ENCODE measurements at places on chromosomes 12 and 14. TPM values are rescaled to one million over a fixed set of nuclear protein-coding genes. Genes with fewer than 3 reads are reported as not detected.

DNA sequence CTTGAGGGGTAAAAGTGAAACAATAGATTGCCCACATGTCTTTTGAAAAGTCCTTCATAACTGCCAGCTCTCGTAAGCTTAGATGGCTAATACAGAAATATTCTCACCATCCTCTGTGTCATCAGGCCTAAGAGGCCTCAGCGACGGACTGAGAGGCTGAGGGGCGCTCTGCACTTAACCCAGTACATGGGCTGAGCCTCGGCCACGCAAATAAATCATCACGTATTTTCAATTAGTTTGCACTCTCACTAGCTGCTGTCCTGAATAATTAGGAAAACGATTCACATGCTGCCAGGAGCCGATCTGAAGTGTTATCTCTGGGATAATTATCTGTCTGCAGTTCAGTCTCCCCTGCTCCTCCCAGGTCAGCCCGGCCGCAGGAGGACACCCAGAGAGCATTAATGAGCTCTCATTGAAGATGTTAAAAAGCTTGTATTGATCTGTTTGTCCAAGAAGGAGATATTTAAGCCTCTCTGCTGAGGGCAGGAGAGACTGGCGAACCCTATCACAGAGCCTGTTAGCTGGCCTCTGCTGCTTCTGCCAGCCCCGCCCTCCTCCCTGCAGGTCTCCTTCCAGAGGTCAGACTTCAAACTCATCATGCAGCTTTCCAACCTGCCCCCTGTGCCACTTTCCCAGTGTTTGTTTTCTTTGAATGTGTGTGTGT is 1051.3 kb downstream of the VRK1 start:
- no peak for DNase-seq

- no peak for DNase-seq
Measured at GRCh38 chr14:26213846-26214575, 383.8 kb downstream of the NOVA1 start.

DNA sequence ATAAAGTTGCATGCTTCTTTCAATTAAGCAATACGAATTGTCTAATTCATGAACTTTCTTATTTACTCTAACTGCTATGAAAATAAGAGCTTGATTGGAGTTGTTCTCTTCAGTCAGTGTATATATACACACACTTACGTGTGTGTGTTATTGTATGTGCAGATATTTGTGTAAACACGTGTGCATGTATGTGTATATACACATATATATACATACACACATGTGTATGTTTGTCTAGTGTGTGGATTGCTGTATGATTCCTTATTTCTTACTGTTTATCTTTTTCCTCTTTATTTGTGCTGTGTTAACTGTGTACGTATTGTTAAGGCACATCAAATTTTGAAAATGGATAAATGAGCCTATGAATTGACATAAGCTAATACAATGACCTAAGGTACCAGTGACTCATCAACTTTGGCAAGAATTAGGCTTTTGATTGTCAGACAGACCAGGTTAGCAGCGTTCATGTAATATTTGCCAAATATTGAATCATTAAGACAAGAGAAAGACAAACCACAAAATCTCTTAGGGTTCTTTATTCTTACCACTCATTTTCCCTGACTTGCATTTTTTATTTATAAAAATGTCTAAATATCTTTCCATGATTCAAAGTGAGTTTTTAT is 423.9 kb downstream of the SOX5 start:
- no peak for DNase-seq

- no peak for DNase-seq
Measured at GRCh38 chr14:73613419-73613963, 1.2 kb downstream of the ACOT6 start.

- DNase-seq = no peak
Measured at GRCh38 chr12:127726671-127727315, 540.2 kb upstream of the TMEM132C start.

DNA sequence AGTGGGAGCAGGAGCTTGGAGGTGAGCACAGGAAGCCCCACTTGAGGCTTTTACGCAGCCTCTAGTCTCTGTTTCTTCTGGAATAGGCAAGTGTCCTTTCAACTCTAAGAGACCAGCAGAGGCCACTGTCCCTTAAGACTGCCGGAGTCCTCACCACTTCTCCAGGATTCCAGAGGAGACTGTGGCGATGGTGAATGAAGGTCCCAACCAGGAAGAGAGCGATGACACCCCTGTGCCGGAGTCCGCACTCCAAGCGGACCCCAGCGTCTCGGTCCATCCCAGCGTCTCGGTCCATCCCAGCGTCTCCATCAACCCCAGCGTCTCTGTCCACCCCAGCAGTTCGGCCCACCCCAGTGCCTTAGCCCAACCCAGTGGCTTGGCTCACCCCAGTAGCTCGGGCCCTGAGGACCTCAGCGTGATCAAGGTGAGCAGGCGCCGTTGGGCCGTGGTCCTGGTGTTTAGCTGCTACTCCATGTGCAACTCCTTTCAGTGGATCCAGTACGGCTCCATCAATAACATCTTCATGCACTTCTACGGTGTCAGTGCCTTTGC is 442 bp downstream of the FLVCR2 start:
- DNase-seq = peak; percentile 65

- DNase-seq = no peak
Measured at GRCh38 chr12:18239526-18239925, 21.8 kb upstream of the PIK3C2G start.

DNA sequence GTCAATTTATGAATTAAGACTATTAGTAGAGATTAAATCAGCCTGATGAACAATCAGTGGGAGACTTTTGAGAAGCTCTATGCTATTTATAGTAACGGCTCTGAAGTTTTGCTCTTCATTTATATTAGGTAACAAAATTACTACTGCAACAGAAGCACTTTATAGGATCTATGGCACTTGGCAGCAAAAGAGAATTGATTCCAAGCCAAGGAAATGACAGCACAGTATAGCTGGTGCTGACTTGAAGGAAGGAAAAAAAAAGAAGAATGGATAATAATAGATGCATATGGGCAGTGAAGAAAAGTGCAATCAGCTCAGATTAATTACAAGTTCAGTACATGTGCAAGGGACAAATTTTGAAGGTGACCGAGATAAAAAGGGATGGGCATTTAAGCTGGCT is 228.2 kb upstream of the PPFIA2 start:
- no peak for DNase-seq

DNA sequence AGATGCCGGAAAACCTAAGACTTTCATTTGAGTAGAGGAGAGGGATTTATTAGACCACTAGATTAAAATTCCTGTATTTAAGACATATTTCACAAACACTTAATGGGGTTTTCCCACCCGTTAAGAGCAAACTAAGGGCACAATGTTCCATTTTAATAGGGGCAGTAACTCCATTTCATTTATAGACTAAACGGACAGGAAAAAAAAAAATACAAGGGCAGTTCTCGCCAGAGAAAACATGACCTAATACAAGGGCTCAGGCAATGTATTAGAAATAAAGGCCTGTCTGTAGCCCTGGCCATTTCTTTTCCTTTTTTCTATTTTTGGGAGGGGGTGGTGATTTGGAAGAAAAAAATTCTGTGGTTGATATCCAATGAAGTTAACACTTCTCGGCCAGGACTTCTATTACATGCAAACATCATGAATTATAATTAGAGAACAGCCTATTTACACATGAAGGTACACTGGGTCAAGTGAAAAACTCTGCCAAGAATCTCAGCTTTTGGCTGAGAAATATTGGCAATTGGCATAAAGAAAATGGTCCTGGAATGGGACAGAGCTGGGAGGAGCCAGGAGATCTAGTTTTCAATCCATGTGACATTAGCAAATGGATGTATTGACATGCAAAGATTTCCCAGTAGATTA is 641.1 kb upstream of the TBX3 start:
- DNase-seq = peak; percentile 71

DNA sequence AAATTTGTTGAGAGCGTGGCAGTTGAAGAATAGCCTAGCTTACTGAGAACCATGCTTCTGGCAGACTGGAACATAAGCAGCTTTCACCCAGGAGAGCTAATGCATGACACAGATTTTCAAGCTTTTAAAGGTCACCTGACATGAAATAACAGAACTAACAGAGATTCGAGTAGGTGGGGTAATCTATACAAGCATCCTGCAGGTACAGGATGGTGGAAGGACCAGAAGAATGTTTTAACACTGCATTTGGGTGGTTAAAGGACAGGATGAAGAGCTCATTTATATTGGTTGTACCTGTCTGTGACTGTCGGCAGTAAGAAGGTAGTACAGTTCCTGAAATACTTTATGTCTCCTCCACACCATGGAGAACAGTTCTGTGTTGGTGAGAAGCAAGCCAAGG is 8.9 kb downstream of the PELI2 start:
- no peak for DNase-seq

GRCh38 chr14:50961605-50962221 is 17.4 kb upstream of the PYGL start:
- peak; percentile 96 for DNase-seq

DNA sequence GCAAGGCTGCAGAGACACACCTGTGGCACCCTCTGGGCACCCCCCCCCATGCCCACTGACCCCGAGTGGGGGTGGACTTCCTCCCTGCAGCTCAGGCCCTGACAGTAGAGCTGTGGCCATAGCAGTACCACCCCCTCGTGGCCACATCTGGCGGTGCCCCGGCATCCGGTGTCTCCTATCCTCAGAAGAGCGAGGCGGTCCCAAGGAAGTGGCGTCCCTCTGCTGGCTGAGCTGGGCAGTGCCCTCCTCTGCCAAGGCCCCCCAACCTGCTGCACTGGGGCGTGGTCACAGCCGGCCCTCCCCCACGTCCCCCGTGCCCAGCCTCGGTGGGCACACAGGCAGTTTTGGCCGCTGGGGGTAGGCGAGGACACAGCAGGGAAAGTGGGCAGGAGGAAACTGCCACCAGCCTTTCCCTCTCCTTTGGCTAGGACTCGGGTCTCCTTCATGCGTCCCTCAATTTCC is 6.0 kb upstream of the SLC6A12 start:
- DNase-seq = peak; percentile 24

- DNase-seq = no peak
Measured at GRCh38 chr12:16096273-16096849, 181.1 kb downstream of the SLC15A5 start.

GRCh38 chr12:65946821-65947220 is 122.5 kb downstream of the HMGA2 start:
- no peak for DNase-seq

DNA sequence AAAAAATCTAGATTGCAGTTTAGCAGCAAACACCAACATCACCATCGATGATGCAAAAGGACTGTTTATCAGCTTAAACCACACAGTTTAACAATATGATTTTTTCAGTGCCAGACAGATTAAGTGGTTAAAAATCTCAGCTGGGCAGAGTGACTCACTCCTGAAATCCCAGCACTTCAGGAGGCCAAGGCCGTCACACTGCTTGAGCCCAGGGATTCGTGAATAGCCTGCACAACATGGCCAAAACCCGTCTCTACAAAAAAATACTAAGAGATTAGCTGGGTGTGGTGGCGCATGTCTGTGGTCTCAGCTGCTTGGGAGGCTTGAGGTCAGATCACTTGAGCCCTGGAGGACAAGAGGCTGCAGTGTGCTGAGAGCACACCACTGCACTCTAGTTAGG is 8.9 kb downstream of the RSRC2 start:
- peak; percentile 99 for DNase-seq

DNA sequence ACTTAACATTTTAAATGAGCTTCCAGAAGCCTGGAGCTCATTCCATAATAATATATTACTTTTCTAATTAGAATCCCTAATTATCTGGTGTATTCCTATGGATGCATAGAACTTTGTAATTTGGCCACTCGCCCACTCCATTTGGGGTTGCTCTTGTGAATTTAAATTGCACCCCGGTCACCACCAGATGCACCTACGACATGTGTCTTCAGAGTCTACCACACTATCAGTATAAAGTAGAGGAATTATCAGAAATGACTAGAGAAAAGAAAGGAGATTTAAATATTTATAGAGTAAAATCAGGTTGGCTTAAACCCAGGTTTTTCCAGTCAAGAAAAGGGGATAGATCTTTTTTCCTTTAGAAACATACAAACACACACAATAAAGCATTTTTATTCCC is 145.8 kb upstream of the DCN start:
- no peak for DNase-seq

GRCh38 chr14:100416081-100416680 is 93.0 kb downstream of the SLC25A47 start:
- DNase-seq = no peak

- DNase-seq = peak; percentile 25
Measured at GRCh38 chr12:12807970-12808702, 5.0 kb upstream of the DDX47 start.

DNA sequence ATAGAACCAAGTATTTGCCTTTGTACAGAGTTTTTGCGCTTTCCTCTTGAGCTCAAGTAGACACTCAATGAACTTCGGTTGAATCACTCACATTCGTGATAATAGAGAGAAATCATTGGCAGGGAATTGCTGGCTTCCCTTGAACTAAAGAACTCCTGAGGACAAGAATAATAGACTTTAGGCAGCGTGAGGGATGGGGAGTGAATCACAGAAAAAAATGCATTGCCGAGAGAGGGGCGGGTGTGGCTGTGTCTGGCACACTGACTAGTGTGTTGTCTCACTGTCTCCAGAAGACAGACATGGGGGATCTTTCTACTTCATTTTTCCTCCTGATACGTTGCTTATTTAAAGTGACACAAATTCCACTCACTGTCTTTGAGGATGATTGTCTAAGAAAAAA is 805.2 kb downstream of the BCL11B start:
- no peak for DNase-seq

GRCh38 chr12:93167841-93168492 is 209.8 kb upstream of the NUDT4 start:
- DNase-seq = peak; percentile 48

DNA sequence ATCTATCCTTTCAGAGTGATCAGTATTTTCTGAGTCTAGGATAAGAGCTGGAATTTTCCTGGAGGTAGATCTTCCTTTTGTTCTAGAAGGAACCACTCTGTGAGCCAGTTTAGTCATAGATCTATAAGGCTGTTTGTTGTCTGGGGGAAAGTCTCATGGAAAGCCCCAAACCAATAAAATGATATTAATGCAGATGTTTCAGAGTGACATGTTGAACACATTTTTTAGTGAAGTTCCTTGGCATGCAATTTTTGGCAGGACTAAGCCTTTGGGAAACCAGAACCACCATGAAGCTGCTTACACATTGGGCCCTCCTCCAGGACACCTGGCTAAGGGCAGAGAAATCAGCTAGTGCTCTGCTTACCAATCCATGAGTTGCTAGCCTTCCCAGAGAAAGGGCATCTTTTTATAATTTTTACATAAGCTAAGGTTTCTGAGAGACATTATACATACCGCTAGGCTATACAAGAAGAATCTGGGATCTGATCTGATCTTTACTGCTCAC is 101.5 kb upstream of the PCED1B start:
- no peak for DNase-seq

IAPP gene
- not detected for total RNA-seq

CCDC175 gene
- not detected for total RNA-seq

GPX2 gene
- not detected for total RNA-seq

HOXC4 gene
- 1.6 TPM for total RNA-seq

KRT82 gene
- not detected for total RNA-seq

NAV3 gene
- 96.3 TPM for total RNA-seq

IL31 gene
- not detected for total RNA-seq

NOP9 gene
- total RNA-seq = 29.4 TPM

KRT2 gene
- total RNA-seq = not detected

EID3 gene
- total RNA-seq = 25.0 TPM

RD3L gene
- total RNA-seq = not detected

TOMM20L gene
- total RNA-seq = not detected

CSRNP2 gene
- 23.2 TPM for total RNA-seq

ARHGEF40 gene
- 39.6 TPM for total RNA-seq
